Tibial nerve (tissue), 4 donors: ENCODE measurements at places on chromosomes 6 and 20.

DNA sequence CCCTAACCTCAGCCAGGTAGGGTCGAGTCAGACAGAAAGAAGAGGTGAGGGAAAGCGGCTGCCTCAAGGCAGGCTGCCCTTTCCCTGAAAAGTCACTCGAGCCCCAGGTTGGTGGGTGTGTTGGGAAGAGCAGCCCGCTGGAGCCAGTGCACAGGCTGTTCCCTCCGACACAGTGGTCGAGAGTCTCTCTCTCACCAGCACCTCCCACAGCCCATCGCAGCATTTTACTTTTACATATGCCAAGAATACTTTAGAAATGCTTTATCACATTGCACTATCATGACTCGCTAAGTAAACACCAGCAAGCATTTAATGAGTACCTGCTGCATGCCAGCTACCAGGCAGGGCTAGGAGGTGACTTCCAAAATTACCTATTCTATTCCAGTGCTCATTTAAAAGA lies 1.7 kb downstream of the PRPH2 start:
- DNase-seq = no peak

- no peak for DNase-seq
These were observed 311.2 kb downstream of the NRN1 start for GRCh38 chr6:5695260-5696245.

DNA sequence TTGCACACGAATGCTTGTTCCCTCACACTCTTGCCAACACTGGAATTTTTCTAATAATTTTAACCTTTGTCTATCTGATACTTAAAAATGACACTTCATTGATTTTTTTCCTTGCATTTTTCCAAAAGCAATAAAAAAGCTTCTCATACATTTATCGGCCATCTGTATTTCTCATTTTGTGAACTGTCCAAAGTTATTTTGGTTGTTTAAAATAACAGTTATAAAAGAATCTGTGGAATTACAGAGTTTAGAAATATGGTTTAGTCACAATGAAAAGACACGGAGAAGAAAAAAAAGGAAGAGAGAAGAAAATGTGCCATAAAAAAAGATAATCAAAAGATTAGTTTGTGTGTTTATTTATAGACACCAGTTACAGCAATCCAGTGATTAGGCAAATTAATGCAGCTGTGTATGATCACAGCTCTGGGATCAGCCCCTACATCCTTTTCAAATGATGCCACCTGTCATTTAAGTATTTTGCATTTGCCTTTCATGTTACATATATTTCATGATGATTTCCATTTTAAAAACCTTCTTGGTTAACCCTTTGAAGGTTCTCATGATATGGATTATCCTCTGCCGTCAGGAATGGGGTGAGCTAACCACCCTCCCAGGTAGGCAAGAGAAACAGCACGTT lies 171.7 kb downstream of the BACH2 start:
- no peak for DNase-seq

DNA sequence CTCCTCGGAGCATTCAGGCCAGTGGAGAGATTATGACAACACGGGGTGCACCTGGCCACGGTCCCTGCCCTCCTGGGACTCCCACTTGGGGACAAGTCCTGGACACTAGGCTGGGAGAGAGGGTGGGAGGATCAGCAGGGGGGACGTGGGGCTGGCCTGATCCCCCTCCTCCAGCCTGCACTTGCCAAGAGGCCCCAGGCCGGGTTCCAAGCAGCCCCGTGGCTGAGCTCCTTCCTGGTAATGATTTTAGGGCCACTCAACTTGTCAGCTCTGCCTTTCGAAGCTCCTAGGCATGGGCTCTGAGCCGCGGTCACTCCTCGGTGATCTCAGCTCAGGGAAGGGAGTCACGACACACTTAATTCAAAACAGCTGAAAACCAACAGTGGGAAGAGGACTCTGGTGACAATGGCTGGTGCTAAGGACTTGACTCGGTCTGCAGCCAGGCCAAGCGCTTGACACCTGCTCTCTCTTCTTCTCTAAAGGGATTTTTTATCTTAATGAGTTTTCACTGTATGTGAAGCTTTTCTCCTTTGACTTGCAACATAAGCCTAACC lies 161.7 kb downstream of the BMP7 start:
- no peak for DNase-seq

- DNase-seq = no peak
These were observed 7.1 kb upstream of the SPO11 start for GRCh38 chr20:57322476-57322875.

GRCh38 chr6:151001387-151002056 lies 136.0 kb downstream of the MTHFD1L start:
- DNase-seq = no peak

DNA sequence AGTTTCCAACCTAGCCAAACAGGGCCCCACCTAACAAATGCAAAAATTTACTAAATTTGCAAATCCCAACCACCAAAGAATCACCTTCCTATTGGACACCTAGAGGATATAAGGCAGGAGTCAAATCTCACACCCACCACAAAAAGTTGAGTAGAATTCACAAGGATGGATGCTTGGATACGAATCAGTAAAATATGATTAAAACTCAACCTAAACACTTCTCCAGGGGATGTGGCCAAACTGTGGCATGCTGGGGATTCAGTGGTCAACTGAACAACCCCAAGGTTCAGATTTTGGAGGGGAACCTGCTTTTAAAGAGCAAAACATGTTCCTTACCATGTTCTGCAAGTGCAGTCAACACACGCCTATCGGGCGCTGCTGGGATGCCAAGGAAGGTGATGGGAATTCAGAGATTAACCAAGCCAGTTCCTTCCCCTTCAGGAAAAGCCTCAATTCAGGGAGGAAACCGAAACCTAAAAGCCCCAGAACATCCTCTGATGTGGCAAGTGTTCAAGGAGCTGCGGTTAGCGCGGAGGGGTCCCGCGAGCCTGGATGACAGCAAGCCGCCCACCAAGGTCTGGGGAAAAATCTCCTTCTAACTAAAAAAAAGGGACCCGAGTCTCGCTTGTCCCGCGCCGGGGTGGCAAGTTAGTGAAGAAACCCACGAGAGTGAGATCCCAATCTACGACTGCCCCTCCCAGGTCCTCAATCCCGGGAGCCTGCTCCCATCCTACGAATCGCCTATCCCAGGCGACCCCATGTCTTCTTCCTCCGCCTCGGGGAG lies 902 bp downstream of the SAMHD1 start:
- no peak for DNase-seq

DNA sequence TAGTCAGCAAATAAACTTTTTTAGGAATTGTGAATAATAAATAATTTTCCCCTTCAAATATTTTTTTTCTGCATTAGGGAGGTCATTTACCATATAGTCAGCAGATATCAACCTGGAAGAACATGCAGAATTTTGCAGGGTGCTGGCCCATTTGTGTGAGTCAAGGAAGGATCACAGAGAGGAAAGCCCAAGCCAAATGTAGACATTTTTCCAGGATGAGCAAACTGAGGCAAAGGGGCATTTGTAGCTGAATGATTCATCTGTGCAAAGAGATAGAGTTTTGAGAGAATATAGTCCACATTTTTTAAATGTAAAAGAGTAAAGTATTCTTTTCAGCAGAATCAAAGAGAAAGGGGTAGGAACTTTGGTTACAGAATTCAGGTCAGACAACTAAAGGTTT lies 555.5 kb upstream of the MARCKS start:
- DNase-seq = no peak

- no peak for DNase-seq
These were observed 59.7 kb downstream of the GPX5 start for GRCh38 chr6:28585335-28585734.

GRCh38 chr6:50899306-50899870 lies 80.7 kb downstream of the TFAP2B start:
- no peak for DNase-seq

GRCh38 chr6:167819576-167819975 lies 7.1 kb upstream of the AFDN start:
- no peak for DNase-seq

DNA sequence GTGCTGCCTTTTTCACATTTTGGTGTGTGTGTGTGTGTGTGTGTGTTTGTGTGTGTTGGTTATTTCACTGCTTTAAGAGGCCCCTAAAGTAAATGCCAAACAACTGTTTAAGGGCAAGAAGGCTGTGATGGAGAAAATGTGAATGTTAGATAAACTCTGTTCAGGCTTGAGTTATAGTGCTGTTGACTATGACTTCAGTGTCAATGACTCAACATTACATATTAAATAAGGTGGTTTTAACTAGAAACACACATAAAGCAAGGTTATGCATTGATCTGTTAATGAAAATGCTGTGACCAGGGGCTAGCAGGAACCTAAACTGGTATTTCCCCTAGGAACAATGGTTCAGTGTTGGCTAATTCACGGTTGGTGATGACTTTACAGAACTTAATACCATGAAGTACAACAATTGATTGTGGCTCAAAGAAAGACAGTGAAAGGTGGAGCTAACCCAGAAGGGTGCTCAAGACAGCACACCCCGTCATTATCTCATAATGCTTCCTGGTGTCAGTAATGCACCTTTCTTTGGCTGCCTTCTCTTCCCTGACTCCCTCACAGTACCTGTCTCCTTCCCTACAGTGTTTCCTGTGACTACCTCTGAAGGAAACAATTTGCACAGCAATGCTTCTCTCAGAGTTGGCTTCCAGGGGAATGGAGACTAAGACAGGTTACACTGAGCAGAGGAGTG lies 116.1 kb downstream of the RIN2 start:
- DNase-seq = no peak

- DNase-seq = no peak
These were observed 118.3 kb downstream of the STXBP5 start for GRCh38 chr6:147322299-147323162.

- DNase-seq = no peak
These were observed 384.6 kb downstream of the CDKAL1 start for GRCh38 chr6:20918868-20919267.

DNA sequence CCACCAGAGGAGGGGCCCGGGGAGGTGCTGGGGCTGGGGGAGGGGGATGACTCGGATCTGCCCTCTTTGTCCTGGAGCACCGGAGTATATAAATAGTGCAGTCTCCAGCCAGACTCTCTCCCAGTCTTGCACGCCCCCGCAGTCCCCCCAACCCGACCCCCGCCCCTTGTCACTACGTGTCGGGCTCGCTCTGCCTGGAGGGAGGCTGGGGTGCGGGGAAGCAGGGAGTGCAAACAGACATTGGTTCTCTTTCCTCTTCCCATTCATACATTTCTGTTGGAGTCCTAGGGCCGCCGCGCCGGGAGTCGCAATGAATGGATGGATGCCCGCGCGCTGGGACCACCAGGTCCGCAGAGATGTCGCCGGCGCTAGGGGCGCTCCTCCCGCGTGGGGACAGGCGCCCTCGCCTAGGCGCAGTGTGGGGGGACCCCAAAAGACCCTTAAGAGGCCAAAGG lies 179.3 kb downstream of the TBXT start:
- no peak for DNase-seq

GRCh38 chr6:113352029-113352801 lies 504.9 kb upstream of the MARCKS start:
- no peak for DNase-seq

- no peak for DNase-seq
These were observed 110.6 kb upstream of the TENT5A start for GRCh38 chr6:81863123-81863522.

- no peak for DNase-seq
These were observed 22.9 kb downstream of the HTR1B start for GRCh38 chr6:77440206-77440976.

DNA sequence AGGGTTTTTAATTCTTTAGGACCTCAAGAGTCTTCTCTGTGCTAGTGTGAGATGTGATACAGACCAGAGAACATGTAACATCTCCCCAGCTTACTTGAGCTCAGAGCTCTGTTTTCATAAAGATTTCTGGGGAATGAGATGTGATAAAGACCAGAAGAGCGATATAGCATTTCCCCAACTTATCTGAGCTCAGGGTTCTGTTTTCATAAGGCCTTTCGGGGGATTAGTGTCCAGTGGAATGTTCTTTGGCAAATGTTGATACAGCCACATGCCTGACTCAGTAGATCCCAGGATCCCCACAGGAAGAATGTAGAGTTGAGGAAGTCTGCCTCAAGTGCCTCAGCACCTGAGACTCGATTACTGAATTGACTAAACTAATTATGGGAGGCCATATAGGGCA lies 18.7 kb upstream of the TOP1 start:
- no peak for DNase-seq

GRCh38 chr6:138086573-138087196 lies 20.5 kb downstream of the PERP start:
- DNase-seq = no peak

- no peak for DNase-seq
These were observed 110.4 kb upstream of the SCAF8 start for GRCh38 chr6:154622618-154623336.

- DNase-seq = no peak
These were observed 40.9 kb downstream of the CDH22 start for GRCh38 chr20:46267108-46268105.

DNA sequence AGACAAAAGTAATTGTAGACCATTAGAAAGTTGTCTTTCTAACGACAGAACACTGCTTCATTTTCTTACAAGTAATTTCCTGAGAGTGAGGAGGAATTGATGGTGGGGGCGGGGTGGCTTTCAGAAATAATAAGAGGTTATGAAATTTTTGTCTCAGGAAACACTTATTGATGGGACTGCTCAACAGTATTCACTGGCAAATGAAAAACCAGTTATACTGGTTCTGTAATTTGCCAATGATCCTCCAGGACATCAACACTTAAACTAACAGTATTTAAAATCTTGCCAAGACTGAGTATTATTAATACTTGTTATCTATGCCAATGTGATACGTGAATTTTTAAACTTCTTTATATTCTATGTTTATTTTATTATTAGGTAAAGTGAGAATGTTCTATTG lies 41.8 kb upstream of the FUT9 start:
- DNase-seq = no peak

DNA sequence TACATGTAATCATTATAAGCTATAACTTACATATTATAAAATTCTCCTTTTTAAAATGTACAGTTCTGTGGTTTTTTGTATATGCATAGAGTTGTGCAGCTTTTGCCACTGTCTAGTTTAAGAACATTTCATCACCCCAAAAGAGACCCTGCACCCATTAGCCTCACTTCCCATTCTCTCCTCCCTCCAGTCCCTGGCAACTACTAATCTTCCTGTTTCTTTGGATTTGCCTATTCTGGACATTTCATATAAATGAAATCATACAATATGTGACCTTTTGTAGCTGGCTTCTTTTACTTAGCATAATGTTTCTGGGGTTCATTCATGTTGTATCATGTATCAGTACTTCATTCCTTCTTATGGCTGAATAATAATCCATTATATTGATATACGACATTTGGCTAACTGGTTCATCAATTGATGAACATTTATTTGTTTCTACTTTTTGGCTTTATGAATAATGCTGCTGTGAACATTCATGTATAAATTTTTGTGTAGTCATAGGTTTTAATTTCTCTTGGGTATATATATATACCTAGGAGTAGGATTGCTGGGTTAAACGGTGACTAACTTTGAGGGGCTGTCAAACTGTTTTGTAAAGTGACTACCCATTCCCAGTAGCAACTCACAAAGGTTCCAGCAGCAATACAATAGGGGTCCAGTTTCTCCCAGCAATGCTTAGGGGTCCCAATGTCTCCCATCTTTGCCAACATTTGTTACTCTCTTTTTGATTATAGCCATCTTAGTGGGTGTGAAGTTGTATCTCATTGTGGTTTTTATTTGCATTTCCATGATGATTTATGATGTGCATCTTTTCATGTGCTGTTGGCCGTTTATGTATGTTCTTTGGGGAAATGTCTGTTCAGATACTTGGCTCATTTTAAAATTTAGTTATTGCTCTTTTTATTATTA lies 10.7 kb downstream of the PTPRA start:
- no peak for DNase-seq

- no peak for DNase-seq
These were observed 183.2 kb downstream of the CARMIL1 start for GRCh38 chr6:25462235-25462897.

- no peak for DNase-seq
These were observed 173.8 kb downstream of the ZNF217 start for GRCh38 chr20:53419693-53420460.
